Fibroblast of gingiva (primary cell): ENCODE measurements at places on chromosomes 6 and 20.
A peak's percentile ranks its signal among the peaks of the same experiment; 100 is the strongest.

DNA sequence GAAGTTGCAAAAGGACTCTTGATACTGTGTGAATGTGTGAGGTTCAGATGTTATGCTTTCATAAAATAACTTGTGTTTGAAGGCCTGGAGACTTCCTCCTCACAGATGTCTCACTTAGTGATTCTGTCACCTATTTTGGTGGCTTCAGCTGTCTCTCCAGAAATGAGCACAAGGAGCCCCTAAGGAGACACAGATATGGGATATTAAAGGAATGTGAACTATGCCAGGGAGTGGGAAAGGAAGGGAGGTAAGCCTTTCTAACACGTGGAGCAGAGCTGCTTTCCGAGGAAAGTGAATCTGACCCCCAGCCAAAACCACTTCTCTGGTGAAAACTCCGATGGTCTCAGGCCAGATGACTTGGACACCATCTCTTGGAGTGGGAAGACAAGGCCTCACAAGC is 10.5 kb upstream of the FOXO3 start:
- DNase-seq, result no peak

DNA sequence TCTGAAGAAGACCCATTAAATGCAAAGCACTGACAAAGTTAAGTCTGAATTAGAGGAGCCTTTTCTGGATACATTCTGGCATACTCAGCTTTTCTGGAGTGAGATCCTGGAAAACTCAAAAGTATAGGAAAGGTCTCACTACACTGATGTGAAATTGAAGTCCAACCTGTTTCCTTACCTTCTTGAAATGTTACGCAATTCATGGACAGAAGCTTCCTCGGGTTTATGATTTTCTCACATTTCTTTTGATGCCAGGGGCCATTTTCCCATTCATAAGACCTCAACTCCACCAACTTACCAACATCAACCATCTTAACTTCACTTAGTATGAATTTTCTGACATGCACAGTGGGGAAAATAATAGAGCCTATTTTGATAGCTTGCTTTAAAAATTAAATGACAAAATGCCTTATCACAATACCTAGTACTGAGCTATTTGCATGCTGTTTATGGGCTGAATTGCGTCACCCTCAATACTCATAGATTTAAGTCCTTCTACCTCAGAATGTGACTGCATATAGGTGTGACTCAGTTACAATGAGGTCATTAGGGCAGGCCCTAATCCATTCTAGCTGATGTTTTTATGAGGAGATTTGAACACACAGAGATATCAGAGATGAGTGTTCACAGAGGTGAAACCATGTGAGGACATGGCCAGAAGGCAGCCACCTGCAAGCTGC is 73.4 kb upstream of the RAB32 start:
- DNase-seq, result no peak

DNA sequence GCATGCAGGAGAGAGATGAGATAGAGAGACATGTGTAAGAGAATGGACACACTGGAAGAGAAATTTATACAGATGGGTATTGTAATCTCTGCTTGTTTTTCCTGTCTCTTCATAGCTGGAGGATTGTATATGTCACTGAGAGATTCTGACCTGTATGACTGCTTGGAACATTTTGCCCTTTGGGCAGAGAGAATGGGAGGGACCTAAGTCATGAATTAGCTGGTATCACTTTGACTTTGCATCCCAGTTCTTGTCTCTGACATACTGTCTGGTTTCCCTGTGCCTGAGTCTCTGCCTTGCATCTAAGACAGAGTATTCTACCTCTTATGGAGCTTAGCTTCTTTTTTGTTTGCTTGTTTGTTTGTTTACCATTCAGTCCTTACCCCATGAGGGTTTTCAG is 37.0 kb upstream of the ASCC3 start:
- DNase-seq, result no peak

- DNase-seq, result no peak
Measured at GRCh38 chr6:64074981-64075380, 439.4 kb downstream of the PHF3 start.

DNA sequence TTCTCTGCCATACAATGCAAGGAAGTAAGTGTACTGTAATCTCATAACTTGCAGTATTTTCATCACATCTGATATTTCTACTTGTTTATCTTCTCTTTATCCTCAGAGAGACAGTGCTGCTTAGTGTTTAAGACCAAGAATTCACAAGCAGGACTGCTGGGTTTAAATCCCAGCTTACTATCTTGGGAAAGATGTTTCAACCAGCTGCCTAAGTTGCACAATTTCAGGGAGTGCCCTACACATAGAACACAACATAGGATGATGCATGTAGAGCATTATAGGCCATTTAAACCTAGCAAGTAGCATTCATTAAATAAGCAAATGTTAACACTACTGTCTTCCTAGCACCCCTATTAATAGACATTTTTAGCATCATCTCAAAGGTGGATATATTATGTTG is 205.2 kb upstream of the CEP162 start:
- peak; percentile 69 for DNase-seq

DNA sequence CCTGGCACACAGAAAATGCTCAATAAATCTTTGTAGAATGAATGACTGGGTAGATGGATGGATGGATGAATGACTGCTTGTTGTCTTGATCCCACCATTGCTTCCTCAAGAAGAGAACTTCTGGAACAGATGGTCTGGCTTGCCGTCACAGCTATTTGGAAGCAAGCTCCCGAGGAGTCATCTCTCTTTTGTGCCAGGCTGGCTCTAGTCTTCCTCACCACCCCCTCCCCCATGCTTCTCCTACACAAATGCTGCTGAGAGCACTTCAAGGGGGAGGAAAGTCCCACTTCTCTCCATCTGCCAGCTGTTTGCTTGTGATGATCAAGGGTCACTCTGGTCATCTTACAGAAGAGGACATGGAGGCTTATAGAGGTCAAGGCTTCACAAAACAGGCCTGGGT is 11.6 kb upstream of the KCNG1 start:
- no peak for DNase-seq

GRCh38 chr20:21656308-21657067 is 49.0 kb upstream of the PAX1 start:
- DNase-seq, result no peak

- peak; percentile 79 for DNase-seq
Measured at GRCh38 chr6:140480852-140481251, 1106.4 kb upstream of the CITED2 start.

DNA sequence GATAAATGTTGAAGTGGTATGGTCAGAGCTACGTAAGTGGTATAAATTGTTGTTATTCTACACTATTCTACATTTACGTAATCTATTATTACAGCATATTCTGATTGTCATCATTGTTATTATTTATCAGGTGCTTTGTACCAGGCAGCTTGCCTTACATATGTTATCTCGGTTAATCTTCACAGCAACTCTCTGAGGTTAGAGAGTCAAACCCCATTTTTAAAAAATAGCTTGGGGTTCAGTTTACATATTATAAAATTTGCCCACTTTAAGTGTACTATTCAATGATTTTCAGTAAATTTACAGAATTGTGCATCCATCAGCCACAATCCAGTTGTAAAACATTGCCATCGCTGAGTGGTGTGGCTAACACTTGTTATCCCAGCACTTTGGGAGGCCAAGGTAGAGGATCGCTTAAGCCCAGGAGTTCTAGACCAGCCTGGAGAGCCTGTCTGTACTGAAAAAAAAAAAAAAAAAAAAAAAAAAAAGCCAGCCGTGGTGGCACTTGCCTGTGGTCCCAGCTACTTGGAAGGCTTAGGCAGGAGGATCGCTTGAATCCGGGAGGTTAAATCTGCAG is 35.5 kb downstream of the PPP1R16B start:
- no peak for DNase-seq
